ENCODE measurements at places on chromosomes 5 and 9.

- DNase-seq = no peak
Observed at GRCh38 chr9:107665057-107665456, 175.5 kb upstream of the KLF4 start.

DNA sequence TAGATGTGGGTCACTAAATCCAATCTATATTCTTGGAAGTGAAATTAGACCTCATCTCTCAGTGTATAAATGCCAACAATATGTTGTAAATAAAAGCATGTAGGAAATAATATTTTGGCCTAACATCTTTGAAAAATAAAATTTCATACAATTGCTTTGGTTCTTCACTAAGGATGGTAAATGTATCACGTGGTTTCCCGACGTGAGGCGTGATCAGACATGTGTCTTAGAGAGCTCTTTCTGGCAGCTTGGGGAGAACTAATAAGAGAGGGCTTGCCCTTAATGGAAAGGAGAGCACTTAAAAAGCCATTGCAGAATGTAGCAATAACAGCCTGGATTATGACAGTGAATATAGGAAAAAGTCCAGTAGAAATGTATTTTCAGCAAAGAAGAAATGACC is 602.6 kb downstream of the CDH12 start:
- no peak for DNase-seq

- no peak for DNase-seq
Observed at GRCh38 chr5:45062044-45062443, 253.3 kb downstream of the MRPS30 start.

- no peak for DNase-seq
Observed at GRCh38 chr5:50716134-50716533, 49.7 kb downstream of the PARP8 start.

GRCh38 chr5:31638748-31639418 is at the start of gene PDZD2:
Gene PDZD2 (plus strand): TSS chr5:31639131.
- DNase-seq = peak; percentile 81
